Fibroblast of pulmonary artery (primary cell): ENCODE measurements at places on chromosomes 4 and X.

- no peak for DNase-seq
Observed at GRCh38 chr4:110610940-110611831, 11.7 kb downstream of the PITX2 start.

GRCh38 chrX:109782994-109783700 is 50.1 kb upstream of the ACSL4 start:
- DNase-seq = no peak

- peak; percentile 47 for DNase-seq
Observed at GRCh38 chrX:87805829-87806490, 288.4 kb downstream of the KLHL4 start.

GRCh38 chrX:150352114-150352513 is 11.0 kb upstream of the MAMLD1 start:
- DNase-seq = no peak

- peak; percentile 8 for DNase-seq
Observed at GRCh38 chr4:155735496-155735895, 23.3 kb upstream of the GUCY1B1 start.

DNA sequence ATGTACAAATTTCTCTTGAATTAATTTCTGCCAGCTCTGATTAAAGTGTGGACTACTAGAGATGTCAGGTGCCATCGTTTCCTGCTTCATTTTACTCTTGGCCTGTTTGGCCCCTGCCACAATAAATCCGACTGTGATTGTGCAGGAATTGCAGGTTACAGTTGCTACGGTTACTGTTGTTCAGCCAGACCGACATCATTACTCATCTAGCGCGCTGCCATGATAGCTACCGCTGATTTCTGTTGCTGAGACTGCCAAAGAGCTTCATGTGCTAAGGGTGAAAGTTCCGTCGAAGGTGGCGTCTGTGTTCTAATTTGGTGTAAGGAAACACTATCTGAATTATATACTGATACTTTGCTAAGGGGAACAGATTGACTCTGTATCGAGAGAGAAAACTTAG is 22.1 kb downstream of the SLIT2 start:
- no peak for DNase-seq

DNA sequence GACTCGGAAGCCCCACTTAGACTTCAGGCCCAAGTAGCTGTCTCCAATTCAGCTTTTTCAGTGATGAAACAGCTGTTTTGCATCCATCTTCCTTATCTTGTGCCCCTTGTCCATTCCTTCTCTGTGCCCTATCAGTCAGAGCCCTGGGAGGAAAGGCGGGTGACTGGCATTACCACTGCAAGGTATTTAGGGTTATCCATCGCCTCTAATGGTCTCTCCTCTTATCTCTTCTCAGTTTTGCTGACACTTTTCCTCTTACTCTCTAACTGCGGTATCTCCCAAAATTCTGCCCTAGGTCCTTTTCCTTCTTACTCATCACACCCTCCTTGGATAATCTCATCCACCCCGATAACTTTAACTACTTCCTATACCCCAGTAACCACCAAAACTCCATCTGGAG is 13.7 kb downstream of the GAB3 start:
- no peak for DNase-seq

DNA sequence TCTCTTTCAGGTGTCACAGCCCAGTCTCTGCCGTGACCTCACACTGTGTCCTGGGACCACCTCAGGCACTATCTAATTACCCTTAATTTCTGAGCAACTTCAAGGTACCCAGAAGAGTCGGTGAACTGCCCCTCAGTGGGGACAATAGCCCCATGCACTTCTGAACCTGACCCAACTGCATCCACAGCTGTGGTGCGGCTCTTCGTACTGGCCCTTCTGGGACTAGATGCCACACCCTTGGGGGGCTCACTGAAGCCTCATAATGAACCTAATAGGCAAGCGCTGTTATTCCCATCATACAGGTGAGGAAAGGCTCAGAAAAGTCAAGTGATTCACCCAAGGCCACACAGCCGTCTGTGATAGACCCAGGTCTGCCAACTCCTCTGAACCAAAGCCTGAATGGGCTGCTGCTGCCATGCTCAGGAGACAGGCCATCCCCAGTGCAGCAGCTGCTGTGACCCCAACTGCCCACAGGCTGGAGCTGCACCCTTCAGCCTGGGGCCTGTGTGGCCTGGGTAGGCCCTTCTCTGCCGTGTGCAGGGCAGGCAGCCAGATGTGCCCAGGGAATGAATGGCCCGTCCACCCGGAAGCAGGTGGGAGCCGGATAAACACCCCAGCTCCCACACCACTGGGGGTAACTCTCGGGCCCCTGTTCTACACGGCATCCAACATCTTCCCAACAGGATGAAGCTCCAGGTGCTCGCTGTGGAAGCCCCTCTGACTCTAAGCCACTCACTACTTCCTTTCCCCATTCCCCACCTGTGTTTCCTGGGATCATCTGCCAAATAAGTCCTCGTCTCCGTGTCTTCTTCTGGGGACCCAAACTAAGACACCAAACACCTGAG is 35.9 kb downstream of the HMX1 start:
- DNase-seq = no peak

DNA sequence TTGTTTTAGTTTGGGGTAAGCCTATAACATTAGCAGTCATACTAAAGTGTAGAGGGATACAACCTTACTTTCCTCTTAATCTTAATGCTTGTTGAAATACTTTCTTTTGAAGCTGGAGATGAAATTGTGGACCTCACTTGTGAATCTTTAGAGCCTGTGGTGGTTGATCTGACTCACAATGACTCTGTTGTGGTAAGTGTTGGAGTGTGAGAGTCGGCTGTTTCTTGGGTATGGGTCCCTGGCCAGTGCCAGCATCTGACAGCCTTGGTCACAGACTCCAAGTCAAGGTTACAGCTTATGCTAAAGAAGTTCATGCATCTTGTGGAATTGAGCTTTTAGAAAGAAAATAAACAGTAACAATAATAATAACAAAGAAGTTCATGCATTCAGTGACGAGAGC is 31.6 kb downstream of the RNF4 start:
- DNase-seq = no peak

DNA sequence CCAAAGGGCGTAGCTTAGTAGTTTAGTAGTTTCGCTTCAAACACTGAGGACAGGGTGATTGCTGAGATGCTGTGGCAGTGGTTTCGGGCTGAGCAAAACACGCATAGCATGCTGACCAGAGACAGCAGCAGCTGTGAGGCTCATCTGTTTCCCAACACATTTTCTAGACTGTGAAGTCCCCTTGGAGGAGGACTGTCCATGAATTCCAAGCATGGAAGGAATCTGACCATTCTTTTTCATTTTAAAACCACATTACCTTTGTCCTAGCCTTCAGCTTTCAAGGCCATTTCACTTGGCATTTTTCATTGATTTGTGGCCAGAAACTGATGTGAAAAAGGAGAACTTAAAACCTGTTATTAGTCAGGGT is 240.9 kb downstream of the PALLD start:
- DNase-seq = no peak

DNA sequence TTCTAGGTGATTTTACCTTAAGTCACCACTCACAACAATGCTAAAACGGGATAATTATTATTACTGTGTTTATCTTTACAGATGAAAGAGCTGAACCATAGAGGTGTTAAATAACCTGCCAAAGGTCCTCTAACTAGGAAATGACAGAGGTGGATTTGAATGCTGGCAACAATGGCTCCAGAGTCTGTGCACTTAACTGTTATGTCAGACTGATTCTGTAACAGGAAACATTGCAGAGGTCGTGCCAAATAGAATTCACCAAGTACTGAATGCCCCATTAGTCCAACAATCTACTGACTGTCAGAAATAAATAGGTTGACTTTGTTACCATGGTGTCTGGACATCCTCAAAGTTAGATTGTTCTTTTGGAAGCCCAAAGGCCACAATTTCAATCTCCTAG is 20.9 kb upstream of the USP27X start:
- no peak for DNase-seq

DNA sequence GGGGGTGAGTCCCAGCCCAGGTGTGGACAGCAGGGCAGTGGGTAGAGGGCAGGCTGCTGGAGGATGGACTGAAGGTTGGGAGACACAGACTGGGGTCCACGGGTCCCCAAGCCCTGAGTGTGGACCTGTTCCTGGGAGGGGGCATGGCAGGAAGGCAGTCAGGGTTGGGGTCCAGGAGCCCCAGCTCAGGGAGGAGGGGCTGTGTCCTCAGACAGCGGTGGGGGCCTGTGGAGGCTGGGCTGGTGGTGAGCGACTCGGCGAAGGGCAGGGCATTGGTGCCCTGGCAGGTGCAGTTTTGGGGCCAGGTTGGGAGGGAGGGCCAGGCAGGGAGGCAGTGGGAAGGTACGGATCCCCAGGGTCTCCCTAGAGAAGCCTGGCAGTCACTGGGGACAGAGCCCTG is 34.0 kb downstream of the DOK7 start:
- no peak for DNase-seq

GRCh38 chr4:76449833-76450232 is 14.8 kb downstream of the SHROOM3 start:
- DNase-seq = peak; percentile 65

GRCh38 chr4:69731847-69732246 is 28.6 kb downstream of the SULT1B1 start:
- peak; percentile 28 for DNase-seq

GRCh38 chrX:151852294-151852693 is 60.4 kb upstream of the MAGEA4 start:
- no peak for DNase-seq

DNA sequence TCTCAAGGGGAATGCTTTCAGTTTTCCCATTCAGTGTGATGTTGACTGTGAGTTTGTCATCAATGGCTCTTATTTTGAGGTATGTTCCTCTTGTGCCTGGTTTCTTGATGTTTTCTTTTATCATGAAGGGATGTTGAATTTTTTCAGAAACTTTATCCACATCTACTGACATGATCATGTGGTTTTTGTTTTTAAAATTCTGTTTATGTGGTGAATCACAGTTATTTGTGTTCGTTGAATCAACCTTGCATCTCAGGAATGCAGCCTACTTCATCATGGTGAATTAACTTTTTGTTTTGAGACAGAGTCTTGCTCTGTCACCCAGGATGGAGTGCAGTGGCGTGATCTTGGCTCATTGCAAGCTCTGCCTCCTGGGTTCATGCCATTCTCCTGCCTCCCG is 263.1 kb upstream of the KLF3 start:
- DNase-seq = no peak

GRCh38 chr4:145876531-145877180 is 62.0 kb downstream of the ZNF827 start:
- DNase-seq = no peak

GRCh38 chrX:72201836-72202536 is 20.4 kb downstream of the PIN4 start:
- DNase-seq = peak; percentile 79

GRCh38 chr4:58406762-58407161 is 1296.6 kb upstream of the IGFBP7 start:
- no peak for DNase-seq

DNA sequence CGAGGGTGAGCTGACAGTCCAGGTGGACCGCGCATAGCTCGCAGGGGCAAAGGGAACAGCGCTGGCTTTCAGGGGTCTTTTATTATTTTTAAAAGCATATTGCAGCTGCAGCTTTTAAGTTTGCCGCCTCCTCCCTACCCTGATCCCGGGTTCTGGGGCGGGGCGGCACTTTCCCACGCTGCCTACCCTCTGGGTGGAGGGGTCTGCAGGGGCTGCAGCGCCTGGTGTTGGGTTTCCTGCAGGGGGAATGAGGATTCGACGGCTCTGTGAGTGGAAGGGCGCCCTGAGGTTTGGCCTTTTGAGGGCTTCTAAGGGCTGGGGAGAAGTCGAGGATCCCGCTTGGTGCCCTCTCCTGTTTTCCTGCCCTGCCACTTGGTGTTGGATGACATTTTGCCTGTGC is 80.7 kb upstream of the SCML1 start:
- no peak for DNase-seq

- no peak for DNase-seq
Observed at GRCh38 chr4:186018261-186018660, 50.7 kb upstream of the TLR3 start.

DNA sequence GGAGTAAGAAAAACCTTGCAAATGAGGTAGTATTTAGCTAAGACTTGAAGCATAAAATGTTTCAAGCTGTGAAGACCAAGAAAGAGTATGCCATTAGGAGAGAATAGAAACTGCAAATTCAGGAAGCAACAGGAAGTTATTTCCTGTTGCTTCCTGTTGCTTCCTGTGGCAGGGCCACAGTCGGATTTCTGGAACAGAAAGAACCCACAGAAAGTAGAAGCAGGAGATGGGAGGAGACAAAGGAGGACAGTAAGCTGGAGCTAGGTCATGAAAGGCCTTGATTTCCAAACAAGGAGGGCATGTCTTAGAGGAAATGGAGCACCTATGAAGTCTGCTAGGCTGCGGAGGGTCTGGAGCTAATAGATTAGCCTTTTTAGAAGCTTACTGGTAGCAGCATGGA is 17.2 kb downstream of the ASB11 start:
- peak; percentile 47 for DNase-seq

DNA sequence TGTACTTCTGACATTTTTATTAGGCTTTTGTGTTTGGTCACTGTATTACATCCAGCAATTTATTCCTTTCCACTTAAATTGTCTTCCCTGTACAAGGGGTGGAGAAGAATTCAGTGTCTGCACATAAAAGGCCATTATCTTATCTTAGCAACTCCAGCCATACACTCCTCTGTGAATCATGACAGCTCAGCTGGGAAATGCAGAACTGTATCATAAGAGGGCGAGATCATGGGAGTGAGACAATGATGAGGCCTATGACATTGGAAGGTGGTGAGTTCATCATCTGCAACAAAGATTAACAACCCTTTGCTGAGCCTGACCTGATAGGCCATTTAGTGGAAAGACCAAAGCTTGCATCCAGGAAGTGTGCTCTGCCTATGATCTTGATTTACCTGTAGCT is 33.3 kb downstream of the SLIT2 start:
- DNase-seq = no peak

DNA sequence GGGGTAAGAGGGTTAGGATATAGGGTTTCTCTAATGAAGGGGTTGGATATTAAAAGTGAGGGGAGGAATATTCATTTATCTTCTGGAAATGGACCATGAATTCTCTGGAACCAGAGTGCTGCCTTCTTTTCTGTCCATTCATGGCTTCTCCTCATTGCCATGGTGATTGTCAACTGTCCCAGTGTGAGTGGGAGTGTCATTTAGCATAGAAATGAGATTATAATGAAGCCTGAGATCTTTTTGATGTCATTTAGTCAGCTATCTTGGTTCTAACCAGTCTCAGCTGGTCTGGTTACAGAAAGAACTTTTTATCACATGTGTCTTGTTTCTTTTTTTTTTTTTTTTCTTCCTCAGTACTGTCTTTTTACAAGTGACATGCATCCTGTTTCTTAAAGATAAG is 497.3 kb upstream of the PITX2 start:
- DNase-seq = no peak

DNA sequence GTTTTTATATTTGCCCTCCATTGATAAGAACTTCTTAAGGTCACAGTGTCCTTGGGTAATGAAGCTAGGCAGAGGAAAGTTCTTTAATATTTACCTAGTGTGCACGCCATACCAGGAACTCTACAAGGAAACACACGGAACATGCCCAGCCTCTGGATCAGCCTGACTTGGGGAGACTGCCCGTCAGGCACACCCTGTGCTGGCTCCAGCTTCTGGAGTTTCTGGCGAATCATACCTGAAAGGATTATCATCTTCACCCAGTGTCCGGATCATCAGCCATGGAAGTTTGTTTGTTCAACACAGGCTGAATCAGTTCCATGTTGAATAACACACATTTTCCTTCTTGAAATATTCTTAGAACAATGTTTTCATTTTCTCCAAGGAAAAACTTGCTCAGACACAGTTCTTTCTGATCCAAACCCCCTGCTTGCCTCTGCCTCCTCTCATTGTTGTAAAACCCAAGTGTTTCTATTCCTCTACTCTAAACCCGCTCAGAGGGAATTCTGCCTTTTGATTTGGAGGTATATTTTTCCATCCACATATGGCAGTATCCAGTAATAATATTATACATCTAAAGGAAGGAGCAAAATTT is 176.7 kb downstream of the SHROOM3 start:
- no peak for DNase-seq

GRCh38 chr4:48129307-48130014 is 4.6 kb downstream of the TXK start:
- DNase-seq = peak; percentile 16
